Sigmoid colon (tissue), 7 donors: ENCODE measurements at places on chromosomes 5 and 9. TPM values are rescaled to one million over a fixed set of nuclear protein-coding genes. Genes with fewer than 3 reads are reported as not detected.
A peak's percentile ranks its signal among the peaks of the same experiment; 100 is the strongest.

The PCDHB3 gene
- 1.8 TPM for total RNA-seq

The ZFAND5 gene
- total RNA-seq = 208 TPM

The DBH gene
- total RNA-seq = not detected

The OMD gene
- total RNA-seq = 16.3 TPM

The IL31RA gene
- 2.7 TPM for total RNA-seq

The SEMA4D gene
- total RNA-seq = 9.4 TPM

DNA sequence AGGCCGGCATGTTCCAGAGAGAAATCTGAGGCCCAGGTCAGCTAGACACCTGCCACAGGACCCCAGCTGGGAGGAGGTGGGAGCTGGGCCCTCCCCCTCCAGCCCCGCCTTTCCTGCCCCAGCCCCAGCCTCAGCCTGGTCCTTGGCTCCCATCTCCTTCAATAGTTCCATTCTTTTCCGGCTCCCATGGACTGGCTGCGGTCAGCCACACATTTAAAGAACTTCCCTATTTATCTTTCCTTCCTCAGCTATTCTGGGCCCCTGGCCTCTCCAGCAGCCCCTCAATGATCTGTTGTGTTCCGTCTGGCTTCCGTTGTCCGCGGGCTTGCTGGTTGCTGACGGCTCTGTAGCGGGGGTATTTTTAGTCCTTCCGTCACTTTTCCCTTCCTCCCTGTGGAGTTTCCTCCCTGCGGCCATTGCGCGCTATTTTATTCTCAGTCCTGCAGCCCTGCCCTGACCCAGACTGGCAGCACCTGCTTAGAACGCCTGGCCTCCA, 73.8 kb downstream of the AMBP start:
- peak; percentile 77 for DNase-seq
- H3K4me3 ChIP-seq = no peak overlapping the region
- H3K27ac ChIP-seq = peak overlapping the region; percentile 26

DNA sequence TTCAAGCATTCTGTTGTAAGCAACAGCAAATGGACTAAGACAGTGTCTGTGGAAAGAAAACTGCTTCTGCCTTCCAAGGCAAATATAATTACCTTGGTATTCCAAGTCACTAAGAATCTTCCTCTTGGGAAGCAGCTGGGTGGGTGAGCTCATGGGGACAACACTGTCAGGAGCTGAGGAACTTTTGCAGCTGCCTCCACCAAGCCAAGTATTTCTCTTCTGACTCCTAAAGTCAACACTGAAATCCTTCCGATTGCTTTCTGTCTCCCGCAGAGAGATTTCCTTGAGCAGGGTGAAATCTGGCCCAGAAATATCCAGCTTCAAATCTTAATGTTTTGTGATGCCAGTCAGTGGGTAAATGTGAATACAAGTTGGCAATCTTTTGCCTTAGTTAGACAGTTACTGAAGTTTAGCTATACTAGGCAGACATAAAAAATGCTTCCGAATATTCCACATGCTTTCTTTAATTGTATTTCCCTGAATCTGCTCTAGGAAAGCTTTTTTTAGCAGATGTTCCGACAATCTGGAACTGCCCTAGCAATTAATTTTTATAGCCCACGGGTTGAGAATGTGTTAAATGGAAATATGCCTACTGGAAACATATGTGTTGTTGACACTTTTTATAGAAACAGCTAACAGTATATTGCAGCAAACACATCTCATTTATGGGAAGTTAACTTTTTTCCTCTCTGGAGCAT, 369.9 kb upstream of the DAB2 start:
- H3K4me3 ChIP-seq = no peak overlapping the region
- no peaks in the 10 kb centered on the region for H3K27me3 ChIP-seq
- DNase-seq = no peak
- no peak overlapping the region for H3K27ac ChIP-seq

DNA sequence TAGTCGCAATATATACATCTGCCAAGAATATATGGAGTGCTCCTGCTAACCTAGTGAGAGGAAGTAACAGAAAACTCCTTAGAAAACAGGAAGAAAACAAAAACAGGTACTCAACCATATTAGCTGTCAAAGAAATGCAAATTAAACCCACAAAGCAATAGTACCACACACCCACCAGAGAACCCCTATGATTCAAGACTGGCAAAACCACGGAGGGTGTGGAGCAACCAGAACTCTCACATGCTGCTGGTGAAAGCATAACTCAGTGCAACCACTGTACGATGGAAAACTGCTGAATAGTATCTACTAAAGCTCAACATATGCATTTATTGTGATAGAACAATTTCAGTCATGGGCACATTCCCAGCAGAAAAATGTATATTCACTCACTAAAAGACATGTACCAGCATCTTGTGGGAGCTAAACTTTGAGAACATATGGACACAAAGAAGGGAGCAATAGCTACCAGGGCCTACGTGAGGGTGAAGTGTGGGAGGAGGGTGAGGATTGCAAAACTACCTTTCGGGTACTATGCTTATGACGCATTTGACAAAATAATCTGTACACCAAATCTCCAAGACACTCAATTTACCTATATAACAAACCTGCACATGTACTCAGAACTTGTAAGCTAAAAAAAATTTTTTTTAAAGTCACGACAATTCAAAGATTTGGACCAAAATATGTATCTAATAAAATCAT, 34.0 kb downstream of the PTPN3 start:
- no peak for DNase-seq
- no peaks in the 10 kb centered on the region for H3K27me3 ChIP-seq
- no peaks in the 10 kb centered on the region for H3K4me1 ChIP-seq
- no peak overlapping the region for H3K4me3 ChIP-seq
- H3K27ac ChIP-seq = no peak overlapping the region

GRCh38 chr9:8206720-8207119, 407.1 kb upstream of the DMAC1 start:
- no peaks in the 10 kb centered on the region for H3K4me1 ChIP-seq
- no peaks in the 10 kb centered on the region for H3K27me3 ChIP-seq
- H3K36me3 ChIP-seq = no peaks in the 10 kb centered on the region
- no peak overlapping the region for H3K4me3 ChIP-seq
- DNase-seq = no peak

DNA sequence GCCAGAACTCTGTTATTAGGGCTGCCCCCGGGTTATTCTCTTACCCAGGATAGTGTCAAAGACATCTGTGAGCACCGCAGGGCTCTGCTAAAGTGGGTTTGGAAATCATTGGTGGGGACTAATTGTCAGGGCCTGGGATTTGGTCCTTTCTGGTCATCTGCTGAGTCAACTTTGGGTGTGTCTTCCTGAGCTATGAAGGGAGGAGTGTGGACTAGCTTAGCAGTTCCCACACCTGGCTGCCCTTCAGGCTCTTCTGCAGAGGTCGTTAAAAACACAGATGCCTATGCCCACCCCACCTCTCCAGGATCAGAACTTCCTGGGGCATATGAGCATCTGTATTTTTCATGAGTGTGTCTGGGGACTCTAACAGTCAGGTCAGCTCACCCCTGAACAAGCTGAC, 352.2 kb downstream of the SLIT3 start:
- DNase-seq = no peak
- H3K4me1 ChIP-seq = peaks cover 14% of the 10 kb centered on the region
- no peak overlapping the region for H3K27ac ChIP-seq

GRCh38 chr9:117546894-117547678, 132.2 kb upstream of the ASTN2 start:
- DNase-seq = no peak
- no peak overlapping the region for H3K27ac ChIP-seq
- H3K27me3 ChIP-seq = no peaks in the 10 kb centered on the region
- H3K4me3 ChIP-seq = no peak overlapping the region

DNA sequence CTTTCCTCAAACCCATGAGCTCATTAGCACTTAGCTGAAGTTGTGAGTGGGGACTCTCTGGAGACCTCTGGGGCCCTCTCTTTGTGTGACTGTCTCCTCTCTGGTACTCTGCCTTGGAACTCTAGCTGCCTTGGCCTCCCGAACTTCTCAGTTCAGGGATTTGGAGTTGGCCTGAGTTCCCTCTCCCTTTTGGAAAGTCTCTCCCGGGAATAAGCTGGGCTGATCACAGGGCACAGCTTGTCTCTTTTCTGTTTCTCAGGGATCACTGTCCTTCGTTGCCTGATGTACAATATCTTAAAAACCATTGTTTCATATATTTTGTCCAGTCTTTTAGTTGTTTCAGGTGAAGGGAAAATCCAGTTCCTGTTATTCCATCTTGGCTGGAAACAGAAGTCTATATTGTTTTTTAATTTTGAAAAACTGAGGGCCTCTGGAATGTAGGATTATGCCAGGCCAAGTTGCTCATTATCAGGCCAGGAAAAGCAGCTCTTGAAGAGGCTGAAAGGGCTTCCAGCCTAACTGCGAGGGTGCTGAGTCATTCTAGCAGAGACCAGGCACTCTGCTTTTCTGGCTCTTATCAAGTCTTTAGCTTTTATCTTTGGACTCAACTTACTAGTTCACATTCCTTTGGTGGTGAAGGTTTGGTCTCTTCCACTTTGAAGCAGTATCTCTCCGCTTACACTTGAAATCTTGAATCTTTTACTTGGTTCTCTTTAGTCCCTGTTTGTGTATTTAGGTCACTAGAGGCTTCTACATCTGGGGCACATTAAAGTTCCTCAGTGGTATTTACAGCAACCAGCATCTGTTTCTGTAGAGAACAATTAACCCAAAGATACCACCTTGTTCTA, 8.4 kb upstream of the RGS3 start:
- DNase-seq = peak; percentile 74
- peak overlapping the region; percentile 89 for H3K27ac ChIP-seq

DNA sequence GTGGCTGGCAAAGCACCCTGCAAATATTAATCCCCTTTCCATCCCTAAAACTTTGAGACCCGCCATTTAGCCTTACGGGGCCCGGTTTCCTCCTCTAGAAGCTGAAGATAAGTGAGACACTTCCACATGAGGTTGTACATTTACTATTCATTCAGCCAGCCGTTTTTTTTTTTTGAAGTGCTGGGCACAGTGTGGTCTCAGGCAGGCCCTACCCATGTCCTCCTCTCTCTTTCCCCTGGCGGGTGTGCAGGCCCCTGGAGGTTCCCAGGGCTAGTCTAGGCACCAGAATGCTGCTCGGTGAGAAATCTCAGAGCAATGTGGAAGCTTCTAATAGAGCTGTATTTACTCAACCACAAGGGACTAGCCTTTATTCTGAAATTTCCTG, 107.4 kb upstream of the LARP1 start:
- no peak for DNase-seq
- peaks cover 8% of the 10 kb centered on the region for H3K4me1 ChIP-seq
- H3K27me3 ChIP-seq = no peaks in the 10 kb centered on the region
- H3K27ac ChIP-seq = no peak overlapping the region
- peak overlapping the region; percentile 35 for H3K4me3 ChIP-seq

DNA sequence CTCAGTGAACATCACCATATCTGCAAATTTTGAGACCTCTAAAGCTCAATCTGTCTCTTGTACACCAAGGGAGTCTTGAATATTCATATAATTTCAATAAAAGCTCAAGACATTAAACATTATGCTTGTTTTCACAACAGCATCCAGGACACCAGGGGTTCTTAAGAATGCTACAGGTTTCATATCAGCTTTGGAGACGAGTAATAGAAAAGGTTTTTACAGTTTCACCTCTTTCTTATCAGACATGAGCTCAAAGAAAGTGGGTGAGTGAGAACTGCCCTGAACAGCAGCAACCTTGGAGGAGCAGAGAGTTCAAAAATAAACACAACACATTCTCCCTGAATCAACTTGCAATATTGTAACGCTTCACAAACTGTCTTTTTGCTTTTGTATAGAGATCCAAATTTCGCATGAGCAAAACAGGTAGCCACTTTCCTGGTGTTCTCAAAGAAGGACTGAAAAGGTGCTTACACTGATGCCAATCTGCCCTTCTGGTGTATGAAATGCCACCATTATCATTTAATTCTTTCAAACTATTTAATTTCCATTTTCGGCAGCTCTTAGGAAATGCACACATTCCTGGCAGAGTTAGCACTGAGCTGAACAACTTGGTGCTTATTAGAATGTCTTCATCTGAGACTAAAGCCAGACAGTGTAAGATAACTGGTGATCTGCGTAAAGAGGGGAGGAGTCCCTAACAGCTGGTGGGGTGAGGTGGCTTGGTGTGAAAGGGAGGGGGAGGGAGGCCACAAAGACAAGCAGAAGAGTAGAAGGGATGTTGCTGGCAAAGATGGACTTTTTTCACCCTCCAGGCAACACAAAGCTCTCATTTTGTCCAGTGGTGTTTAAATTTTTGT, 535.3 kb downstream of the PDE4D start:
- H3K4me3 ChIP-seq = no peak overlapping the region
- H3K4me1 ChIP-seq = peaks cover 63% of the 10 kb centered on the region
- peak; percentile 69 for DNase-seq
- peak overlapping the region; percentile 79 for H3K27ac ChIP-seq

DNA sequence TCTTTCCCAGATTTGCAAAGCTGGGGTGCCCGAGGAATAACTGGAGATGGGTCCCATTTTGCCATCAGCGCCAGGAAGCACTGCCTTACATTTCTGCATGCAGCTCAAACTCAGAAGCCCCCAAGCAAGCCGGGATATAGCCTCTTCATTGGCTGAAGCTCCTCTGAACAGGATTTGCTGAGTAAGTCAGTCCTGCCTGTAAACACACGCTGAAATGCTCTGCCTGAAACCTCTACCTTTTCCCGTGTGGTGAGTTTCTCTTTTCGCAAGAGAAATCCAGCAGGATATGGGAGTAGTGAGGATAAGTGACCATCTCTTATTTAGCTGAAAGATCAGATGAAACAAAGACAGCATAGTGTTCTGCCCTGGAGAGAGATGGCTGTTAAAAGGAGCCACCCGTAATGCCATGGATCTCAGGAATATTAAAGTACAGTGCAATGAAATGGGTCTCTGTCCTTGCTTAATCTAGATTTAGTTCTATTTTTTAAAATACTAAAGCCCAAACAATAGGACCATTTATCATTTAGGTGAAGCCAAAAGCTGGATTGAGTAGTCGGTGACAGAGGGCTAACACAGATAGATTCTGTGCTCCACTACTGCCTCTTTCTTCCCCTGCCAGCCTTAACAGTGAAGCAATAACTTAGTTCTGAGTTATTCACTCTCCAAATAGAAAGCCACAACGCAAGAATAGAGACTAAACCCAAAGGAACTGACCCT, 177.5 kb upstream of the PPP2R2B start:
- H3K4me3 ChIP-seq = no peak overlapping the region
- no peaks in the 10 kb centered on the region for H3K36me3 ChIP-seq
- H3K4me1 ChIP-seq = no peaks in the 10 kb centered on the region
- DNase-seq = no peak

DNA sequence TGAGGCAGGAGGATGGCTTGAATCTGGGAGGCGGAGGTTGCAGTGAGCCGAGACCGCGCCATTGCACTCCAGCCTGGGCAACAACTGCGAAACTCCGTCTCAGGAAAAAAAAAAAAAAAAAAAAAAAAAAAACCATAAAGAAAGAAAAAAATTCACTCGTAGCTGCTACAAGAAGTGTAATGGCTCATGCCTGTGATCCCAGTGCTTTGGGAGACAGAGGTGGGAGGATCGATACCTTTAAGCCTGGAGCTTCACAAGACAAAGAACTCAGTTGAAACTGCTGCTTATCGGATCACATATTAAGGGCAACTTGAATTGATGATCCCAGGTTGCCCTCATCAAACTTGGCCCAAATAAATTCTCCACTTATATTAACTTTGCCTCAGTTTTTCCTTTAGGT, 1.0 kb upstream of the ZCCHC7 start:
- no peaks in the 10 kb centered on the region for H3K27me3 ChIP-seq
- H3K27ac ChIP-seq = peak overlapping the region; percentile 81
- no peak for DNase-seq
- H3K4me1 ChIP-seq = no peaks in the 10 kb centered on the region
- H3K36me3 ChIP-seq = no peaks in the 10 kb centered on the region
- H3K4me3 ChIP-seq = no peak overlapping the region
